ENCODE measurements at places on chromosomes 7 and 10.

DNA sequence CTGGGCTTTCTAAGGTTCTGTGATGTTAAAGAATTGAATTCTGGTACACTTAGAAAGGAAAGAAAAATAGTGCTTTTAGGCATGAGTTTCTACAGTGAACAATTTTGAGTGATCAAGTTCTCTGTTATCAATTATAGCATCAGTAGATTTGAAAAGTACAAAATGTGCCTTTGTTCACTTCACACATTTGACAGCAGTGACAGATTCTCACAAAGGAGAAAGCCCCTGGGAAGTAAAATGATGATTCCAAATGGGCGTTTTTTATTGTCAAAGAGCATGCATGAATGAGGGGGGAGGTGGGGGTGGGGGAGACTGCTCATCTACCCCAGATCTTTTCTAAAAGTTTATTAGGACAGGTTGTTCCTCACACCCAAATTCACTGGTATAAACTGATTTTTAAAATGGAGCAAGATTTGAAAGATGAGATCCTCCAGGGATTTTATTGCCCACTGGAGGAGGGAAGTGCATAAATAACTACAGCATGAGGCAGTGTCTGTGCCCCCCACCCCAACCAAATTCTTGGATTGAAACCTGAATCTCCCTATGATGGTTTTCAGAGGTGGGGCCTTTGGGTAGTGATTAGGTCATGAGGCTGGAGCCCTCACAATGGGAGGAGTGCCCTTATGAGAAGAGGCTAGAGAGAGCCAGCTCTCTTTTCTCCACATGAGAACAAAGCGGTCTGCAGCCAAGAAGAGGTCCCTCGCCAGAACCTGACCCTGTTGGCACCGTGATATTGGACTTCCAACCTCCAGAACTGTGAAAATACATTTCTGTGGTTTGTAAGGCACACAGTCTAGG is 79.5 kb downstream of the AOAH start:
- no peak for DNase-seq

DNA sequence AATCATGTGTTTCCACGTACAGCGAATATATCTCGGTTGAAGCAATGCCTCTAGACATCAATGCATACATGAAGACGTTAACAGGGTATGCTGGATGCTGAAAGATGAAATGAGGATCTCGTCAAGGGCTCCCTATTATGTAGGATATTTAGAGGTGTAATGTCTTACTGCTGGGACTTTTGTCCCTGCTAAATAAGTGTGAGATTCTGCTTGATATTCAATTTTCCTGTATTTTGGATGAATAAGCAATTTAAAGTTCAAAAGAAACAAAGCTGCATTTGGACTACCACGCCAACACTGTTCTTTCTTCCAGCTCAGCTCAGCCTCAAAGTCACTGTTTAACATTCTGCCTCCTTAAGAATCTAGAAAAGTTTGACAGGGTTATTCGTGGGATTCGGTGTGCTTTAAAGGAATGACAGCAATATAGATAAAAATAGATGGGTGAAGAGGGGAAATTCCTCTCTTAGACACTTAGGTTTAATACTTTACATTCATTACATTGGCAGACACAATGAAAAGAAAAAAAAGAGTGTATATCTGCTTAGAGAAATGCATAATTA is 110.1 kb upstream of the RHEB start:
- no peak for DNase-seq

- no peak for DNase-seq
These were observed 3.0 kb upstream of the NRP1 start for GRCh38 chr10:33337326-33337957.

GRCh38 chr10:45441239-45442190 is 67.5 kb downstream of the ALOX5 start:
- no peak for DNase-seq

DNA sequence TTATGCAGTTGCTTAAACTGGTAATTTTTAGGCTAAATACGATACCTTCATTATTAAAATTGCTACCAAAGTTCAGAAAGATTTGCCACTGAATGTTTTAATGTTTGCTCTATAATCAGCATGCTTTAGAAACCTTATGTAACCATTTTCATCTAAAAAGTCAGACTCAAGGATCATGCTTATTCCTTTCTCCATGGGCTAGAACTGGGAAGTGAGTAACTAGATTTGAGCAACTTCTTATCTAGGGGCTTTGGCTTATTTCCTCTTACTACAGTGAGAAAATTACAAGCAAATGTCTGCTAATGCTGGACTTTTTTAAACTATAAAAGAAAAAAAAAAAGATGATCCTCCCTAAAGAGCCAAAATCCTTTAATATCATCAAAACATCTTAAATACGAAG is 215.9 kb downstream of the CRPPA start:
- DNase-seq, result no peak

- no peak for DNase-seq
These were observed 29.4 kb downstream of the PALD1 start for GRCh38 chr10:70507966-70508365.

- no peak for DNase-seq
These were observed 8.4 kb downstream of the GIGYF1 start for GRCh38 chr7:100685631-100686145.

DNA sequence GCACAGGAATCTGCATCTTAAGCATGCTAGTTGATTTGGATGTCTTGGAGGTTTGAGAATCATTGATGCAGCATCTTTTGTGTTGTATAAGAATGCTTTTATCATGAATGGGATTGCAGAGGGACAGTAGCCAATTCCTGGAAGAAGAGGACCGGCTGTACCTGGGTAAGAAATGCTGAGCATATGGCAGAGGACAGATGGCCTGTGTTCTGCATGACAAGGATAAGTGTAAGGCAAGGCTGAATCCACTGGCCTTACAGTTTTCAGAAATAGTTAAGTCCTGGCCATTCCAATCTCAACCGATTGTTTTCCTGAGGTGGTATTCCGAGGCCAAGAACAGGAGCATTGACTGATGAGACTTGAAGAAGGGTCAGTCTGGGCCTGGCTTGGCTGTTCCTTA is 24.4 kb upstream of the KBTBD2 start:
- no peak for DNase-seq

DNA sequence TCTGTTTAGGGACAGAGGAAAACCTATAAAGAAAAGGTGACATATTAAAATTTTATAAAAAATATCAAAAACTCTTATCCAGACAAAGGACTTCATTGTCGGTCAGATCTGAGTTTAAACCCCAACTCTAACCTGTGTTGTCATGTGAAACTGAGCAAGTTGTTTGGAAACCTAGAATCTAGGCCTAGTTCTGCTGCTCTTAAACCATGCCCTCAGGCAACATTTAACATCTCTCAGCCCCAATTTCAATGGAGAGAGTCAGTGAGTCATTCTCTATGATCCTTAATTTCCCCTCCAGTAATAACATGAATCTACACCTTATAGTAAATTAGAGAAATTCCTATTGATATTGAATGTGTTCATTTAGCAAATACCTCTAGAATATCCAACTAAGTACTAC is 192.3 kb downstream of the IMMP2L start:
- DNase-seq, result no peak

GRCh38 chr7:56287429-56288138 is 171.4 kb upstream of the NUPR2 start:
- DNase-seq, result no peak

GRCh38 chr10:57982091-57982490 is 285.6 kb downstream of the IPMK start:
- no peak for DNase-seq

- DNase-seq, result no peak
These were observed 86.7 kb downstream of the MICU1 start for GRCh38 chr10:72539137-72539536.

GRCh38 chr10:125734823-125735222 is 15.3 kb downstream of the EDRF1 start:
- DNase-seq, result no peak

DNA sequence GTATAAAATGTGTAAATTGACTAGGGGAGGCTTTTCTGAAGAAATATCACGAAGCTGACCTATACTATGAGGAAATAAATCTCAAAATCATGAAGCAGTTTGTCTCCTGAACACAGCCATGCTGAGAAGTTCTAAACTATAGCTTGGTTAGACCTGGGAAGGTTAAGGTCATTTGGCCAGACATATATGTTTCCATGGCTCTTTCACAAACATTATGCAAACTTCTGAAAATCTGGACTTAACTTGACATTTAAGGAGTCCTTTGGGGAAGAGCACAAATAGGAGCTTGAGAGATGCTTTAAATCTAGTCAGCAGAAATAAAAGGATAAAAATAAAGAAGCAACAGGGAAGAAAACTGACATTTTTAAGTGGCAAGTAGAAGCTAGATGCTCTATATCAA is 115.9 kb upstream of the MEOX2 start:
- DNase-seq, result no peak

GRCh38 chr7:2926896-2927405 is 82.8 kb upstream of the GNA12 start:
- DNase-seq, result no peak

GRCh38 chr10:132447446-132448247 is 50.6 kb downstream of the PWWP2B start:
- DNase-seq, result no peak

DNA sequence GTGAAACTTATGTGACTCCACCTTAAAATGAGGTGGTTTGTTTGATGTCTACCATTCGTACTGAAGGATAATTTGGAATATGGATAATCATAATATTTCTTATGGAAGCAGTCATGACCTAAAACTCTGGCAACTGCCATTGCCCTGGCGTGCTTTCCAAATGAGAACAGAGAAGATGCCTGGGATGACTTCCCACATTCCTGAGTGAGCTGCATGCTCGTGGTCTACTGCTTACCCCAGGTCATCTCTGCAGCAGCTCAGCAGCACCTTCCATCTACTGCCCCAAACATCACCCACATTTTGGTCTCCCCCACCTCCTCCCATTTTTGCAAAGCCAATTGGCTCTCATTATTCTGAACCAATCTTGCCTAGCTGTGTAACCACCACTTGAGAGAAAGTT is 40.1 kb downstream of the LYZL1 start:
- DNase-seq, result no peak

DNA sequence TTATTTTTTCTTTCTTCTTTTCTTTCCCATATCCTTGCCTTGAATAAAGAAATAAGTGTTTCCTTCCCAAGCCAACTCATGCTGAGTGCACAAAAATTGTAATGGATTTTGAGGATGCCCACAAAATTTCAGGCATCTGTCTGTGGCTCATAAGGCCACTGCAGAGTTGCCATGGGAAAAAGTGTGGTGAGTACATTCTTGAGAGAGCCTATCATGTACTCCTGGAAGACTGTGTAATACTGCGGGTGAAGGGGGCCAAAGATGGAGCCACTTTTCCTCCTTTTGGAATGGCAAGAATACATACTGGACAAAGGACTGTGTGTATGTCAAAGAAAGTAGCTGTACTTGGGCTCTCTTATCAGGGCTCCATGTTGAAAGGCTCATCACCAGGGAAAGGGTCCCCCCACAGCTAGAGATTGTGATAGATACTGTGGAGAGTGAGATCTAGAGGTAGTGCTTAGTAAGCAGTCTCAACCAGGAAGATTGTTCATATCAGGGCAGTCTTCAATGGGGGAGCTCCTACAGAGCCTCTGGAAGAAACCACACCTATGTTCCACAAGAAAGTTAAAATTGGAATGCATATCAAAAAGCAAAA is 341.6 kb upstream of the KCND2 start:
- DNase-seq, result no peak

GRCh38 chr7:103538964-103539709 is 93.1 kb upstream of the SLC26A5 start:
- DNase-seq, result no peak

DNA sequence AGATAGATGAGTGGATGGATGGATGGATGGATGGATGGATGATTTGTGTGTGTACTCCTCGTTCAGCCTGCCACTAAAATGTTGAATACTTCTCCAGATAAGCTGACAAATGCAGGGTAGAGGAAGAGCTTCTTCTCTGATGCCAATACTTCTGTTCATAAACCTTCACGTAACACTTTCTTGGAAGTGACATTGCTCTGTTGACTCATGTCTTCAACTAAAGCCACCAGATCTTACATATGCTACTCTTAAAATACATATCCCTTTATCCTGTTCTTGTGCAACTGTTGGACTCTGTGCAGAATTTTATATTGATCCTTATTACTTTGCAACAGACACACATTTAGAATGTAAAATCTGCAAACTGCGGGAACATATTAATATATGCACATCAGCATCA is 26.9 kb downstream of the PIK3AP1 start:
- DNase-seq, result no peak

DNA sequence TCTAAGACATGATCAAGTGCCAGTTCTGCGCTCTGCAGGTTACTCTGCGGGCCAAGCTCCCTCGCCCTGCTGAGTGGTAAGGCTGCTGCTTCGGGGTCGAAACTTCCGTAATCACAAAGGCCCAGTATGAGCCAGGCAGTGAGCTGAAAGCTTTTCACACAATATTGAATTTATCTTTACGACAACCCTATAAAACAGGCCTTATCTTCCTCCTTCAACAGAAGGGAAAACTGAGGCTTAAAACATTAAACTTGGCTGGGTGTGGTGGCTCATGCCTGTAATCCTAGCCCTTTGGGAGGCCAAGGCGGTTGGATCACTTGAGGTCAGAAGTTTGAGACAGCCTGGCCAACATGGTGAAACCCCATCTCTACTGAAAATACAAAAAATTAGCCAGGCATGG is 83.3 kb downstream of the FAM107B start:
- DNase-seq, result no peak

GRCh38 chr7:8391353-8392062 is 41.9 kb upstream of the NXPH1 start:
- no peak for DNase-seq

- no peak for DNase-seq
These were observed 315.2 kb upstream of the ZNF32 start for GRCh38 chr10:43963793-43964425.

DNA sequence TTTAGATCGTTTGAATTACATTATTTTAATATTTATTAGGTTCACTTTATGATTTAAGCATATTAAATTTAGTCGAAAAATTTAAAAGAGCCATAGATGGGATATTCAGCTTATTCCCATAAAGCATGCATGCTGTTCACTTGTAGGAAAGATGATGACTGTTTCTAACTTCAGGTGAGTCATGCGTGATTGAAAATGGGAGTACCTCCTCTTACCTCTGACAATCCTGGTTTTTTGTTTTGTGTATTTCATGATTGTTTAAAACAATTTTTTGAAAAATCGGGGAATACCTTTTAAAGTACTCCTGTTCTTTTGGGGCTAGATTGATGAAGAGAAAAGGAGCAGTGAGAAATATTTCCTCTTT is 1.4 kb downstream of the TNKS2 start:
- DNase-seq, result no peak

DNA sequence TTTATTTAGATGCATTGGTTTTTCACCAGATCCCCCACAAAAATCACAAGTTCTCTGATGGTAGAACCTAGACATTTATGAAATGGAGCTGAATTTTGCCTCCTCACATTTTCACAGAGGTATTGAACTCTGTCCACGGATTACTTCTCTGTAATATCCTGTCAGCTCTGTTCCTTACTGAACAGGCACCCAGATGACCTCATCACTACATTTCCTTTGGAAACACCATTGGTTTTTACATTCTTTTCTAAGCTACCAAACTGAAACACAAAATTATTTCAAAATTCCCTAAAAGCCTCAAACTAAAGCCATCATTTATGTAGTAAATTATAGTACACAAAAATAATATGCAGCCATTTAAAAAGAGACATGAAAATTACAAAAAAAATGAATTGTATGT is 98.3 kb upstream of the KCNIP2 start:
- no peak for DNase-seq

DNA sequence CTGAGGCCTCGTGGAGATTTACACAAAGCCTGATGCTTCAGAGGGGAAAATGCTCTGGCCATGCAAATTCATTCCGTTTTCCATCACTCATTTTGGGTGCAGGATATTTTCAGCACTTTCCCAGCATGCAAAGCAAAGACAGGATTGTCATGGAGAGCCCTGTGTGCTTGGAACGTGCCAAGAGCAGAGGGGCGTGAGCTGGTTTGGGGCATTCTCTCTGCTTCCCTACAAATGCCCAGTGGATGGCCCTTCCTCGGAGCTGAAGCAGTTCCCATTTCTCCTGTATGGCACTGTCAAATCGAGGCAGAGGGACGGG is 164.1 kb downstream of the PRKAG2 start:
- no peak for DNase-seq
